Stimulated activated CD4-positive, alpha-beta T cell treated with anti-CD3 and anti-CD28 coated beads, Interleukin-1b, Interleukin-23, amount 100 ng/mL, for 4 hours (primary cell): ENCODE measurements at places on chromosomes 1 and 21.

GRCh38 chr1:9670085-9670484, 18.6 kb downstream of the PIK3CD start:
- DNase-seq, result no peak

GRCh38 chr1:236108027-236108648, 34.2 kb upstream of the GPR137B start:
- DNase-seq, result no peak

GRCh38 chr1:15723631-15724246, 12.3 kb upstream of the SLC25A34 start:
- no peak for DNase-seq

DNA sequence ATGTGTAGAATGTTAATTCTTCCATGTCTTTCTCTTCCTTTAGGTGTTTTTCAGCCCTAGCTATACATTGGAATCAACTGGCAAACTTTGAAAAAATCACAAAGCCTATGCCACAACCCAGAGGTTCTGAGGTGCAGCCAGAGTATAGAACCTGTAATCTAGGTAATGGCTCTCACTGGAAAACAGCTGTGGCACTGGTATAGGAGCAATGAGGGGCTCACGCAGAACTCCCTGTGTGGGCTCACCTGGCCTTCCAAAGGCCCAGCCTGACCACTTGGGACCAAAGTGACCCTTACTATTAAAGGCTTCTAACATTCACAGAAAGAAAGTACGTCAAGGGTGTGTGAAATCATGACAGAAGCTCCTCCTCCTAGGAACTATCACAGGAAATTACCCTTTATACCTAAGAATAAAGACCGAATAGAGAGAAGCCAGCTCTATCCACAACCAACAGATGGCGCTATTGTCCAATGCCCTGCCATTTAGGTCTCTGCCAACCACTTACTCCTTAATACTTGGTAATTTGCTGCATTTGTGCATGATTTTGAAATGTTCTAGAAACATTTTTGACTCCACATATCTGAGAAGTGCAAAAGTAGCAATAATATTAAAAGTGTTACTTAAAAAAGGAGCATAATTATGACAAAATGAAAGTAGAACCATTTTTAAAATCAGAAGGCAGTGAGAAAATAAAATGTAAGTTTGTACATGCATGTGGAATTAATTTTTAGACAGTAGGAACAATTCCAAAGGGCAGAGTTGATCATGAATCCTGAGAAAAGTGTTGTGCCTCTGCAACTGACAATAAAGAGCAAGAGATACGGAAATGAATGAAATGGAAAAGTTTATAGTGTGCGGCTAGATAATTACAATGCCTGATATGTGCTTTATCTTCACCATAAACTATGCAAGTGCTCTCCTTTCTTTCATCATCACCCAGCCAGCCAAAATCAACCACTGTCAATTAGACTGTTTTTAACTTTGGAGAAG, 93.1 kb upstream of the HAO2 start:
- peak; percentile 9 for DNase-seq

GRCh38 chr1:161389691-161390558, 22.2 kb upstream of the CFAP126 start:
- DNase-seq, result peak; percentile 94
